ENCODE measurements at places on chromosomes 7 and 10.

GRCh38 chr10:61217851-61218565 is 235.2 kb downstream of the TMEM26 start:
- no peak overlapping the region for H3K27ac ChIP-seq
- DNase-seq = no peak
- H3K27me3 ChIP-seq = peaks cover 3% of the 10 kb centered on the region

GRCh38 chr7:101534873-101535272 is 94.2 kb downstream of the MYL10 start:
- H3K27ac ChIP-seq = no peak overlapping the region
- no peak for DNase-seq
- no peaks in the 10 kb centered on the region for H3K4me1 ChIP-seq
- no peak overlapping the region for H3K4me3 ChIP-seq
- H3K36me3 ChIP-seq = no peaks in the 10 kb centered on the region
- no peaks in the 10 kb centered on the region for H3K27me3 ChIP-seq

- H3K27me3 ChIP-seq = peaks cover 2% of the 10 kb centered on the region
- no peak overlapping the region for H3K4me3 ChIP-seq
- no peak for DNase-seq
- H3K36me3 ChIP-seq = peaks cover 2% of the 10 kb centered on the region
Observed at GRCh38 chr10:33117230-33117629, 159.2 kb upstream of the ITGB1 start.

DNA sequence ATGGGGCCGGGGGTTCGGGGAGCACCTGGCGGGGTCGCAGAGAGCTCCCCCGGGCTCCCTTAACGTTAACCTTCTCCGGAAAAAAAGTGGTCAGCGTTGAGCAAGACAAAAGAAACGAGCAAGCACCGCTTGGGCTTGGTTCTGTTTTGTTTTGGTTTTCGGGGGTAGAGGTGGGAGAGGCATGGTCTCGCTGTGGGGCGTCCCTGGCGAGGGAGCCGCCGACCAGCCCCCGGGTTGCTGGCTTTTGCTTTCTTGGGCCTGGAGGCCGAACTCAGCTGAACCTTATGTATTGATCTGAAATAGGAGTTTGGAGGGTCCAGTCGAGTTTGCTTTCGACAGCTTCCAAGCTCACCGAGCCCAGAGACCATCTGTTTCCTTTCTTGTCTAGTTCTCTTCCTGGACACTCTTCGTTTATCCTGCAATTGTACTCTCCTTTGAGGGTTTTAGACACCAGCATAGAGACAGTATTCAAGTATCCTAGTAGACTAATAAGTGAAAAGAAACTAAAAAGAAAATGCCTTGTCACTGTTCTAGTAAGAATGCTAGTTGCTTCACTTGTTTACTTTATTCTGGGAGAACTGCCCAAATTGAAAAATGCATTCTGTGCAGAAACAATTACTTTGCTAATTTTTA is 980 bp downstream of the FHIP2A start:
- H3K4me1 ChIP-seq = peaks cover 47% of the 10 kb centered on the region
- peaks cover 9% of the 10 kb centered on the region for H3K27me3 ChIP-seq
- peak overlapping the region; percentile 91 for H3K4me3 ChIP-seq
- peak; percentile 60 for DNase-seq
- H3K36me3 ChIP-seq = peaks cover 16% of the 10 kb centered on the region

- no peaks in the 10 kb centered on the region for H3K4me1 ChIP-seq
- H3K36me3 ChIP-seq = no peaks in the 10 kb centered on the region
- no peak overlapping the region for H3K27ac ChIP-seq
- H3K4me3 ChIP-seq = no peak overlapping the region
- no peak for DNase-seq
- H3K27me3 ChIP-seq = no peaks in the 10 kb centered on the region
Observed at GRCh38 chr10:82391971-82392370, 517.0 kb downstream of the NRG3 start.

GRCh38 chr10:77041636-77042258 is 595.9 kb downstream of the KCNMA1 start:
- peaks cover 8% of the 10 kb centered on the region for H3K4me1 ChIP-seq
- H3K4me3 ChIP-seq = no peak overlapping the region
- H3K27ac ChIP-seq = peak overlapping the region; percentile 50

DNA sequence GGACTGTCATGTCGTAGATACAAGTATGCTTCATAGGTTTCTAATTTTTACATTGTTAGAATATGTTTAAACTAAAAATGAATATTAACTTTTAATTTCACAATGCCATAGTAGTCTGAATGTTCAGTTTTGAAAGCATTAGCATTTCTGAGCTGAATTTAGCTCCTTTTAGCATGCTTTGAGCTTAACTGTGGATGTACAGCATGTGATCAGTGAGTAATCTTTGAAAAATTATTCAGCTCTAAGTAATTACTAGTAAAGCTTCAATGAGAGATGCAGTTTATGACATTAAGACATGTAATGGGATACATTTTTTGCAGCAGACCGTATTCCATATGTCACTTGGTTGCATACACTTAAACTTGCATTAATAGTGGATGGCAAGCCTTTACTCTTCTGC is 114.1 kb upstream of the WNT16 start:
- no peak overlapping the region for H3K27ac ChIP-seq
- no peaks in the 10 kb centered on the region for H3K4me1 ChIP-seq
- no peak overlapping the region for H3K4me3 ChIP-seq
- peaks cover 9% of the 10 kb centered on the region for H3K27me3 ChIP-seq

GRCh38 chr7:29030781-29031275 is 72.7 kb upstream of the TRIL start:
- peaks cover 12% of the 10 kb centered on the region for H3K27me3 ChIP-seq
- H3K4me3 ChIP-seq = no peak overlapping the region
- no peak for DNase-seq

DNA sequence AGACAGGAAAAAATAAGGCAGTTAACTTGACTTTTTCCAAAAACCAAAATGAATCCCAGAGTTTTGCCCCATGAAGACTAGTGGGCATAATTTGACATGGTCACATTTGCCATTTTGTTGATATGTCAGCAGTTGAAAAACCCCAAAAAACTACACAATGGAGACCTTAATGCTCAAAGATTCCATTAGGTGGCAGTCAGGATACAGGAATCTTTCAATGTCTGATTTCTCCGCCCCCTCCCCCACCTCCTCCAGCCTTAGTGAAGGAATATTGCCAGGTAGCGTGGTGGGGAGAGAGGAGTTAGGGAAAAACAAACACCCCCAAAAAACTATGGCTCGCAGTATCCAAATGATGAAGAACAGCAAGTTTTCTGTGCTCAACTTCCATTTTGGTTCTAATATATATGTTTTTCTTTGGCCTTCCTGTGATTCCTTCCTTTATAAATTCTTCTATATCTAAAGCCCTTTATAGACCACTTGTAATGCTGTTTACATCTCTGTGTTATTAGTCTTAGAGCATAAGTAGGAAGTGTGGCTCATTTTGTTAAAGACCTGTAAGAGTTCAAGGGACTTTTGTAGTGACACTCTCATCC is 6.7 kb upstream of the SMNDC1 start:
- H3K27me3 ChIP-seq = no peaks in the 10 kb centered on the region
- peaks cover 44% of the 10 kb centered on the region for H3K4me1 ChIP-seq
- H3K4me3 ChIP-seq = no peak overlapping the region
- H3K36me3 ChIP-seq = no peaks in the 10 kb centered on the region

GRCh38 chr10:126846959-126847358 is 58.3 kb upstream of the DOCK1 start:
- H3K4me3 ChIP-seq = no peak overlapping the region
- H3K4me1 ChIP-seq = no peaks in the 10 kb centered on the region
- no peak for DNase-seq
- H3K27ac ChIP-seq = no peak overlapping the region
- H3K36me3 ChIP-seq = no peaks in the 10 kb centered on the region

- no peaks in the 10 kb centered on the region for H3K4me1 ChIP-seq
- H3K27ac ChIP-seq = no peak overlapping the region
- DNase-seq = no peak
- H3K27me3 ChIP-seq = peaks cover 41% of the 10 kb centered on the region
Observed at GRCh38 chr10:118369641-118370205, 27.6 kb upstream of the FAM204A start.
